ENCODE measurements at places on chromosomes 1 and 21. TPM values are rescaled to one million over a fixed set of nuclear protein-coding genes. Genes with fewer than 3 reads are reported as not detected.

The RAB4A gene
- 39.9 TPM for total RNA-seq

The HSD3B2 gene
- total RNA-seq = not detected

The ELAPOR1 gene
- 0.75 TPM for total RNA-seq

The POU3F1 gene
- total RNA-seq = not detected

The PTGS2 gene
- total RNA-seq = 58.3 TPM

The MPL gene
- total RNA-seq = not detected

The CAMSAP2 gene
- total RNA-seq = 32.8 TPM

The GJB3 gene
- not detected for total RNA-seq

Measured in HFFc6 (cell line).